ENCODE measurements at places on chromosomes 1 and 21. TPM values are rescaled to one million over a fixed set of nuclear protein-coding genes. Genes with fewer than 3 reads are reported as not detected.

DNA sequence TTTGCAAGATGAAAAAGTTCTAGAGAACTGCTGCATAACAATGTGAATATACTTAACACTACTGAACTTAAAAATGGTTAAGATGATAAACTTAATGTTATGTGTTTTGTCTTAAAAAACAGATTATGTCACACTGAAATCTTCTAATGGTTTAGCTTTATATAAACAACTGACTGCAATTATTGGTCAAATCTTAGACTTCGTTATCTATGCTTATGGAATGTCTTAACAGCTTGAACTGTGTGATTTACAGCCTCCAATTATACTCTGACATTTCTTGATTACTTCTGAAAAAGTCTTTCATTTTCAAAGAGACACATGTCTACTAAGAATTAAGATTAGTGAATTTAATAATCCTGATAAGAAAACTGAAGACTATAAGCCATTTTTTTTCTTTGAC, 71.1 kb downstream of the ZSWIM5 start:
- no peak overlapping the region for H3K27ac ChIP-seq
- no peaks in the 10 kb centered on the region for H3K27me3 ChIP-seq
- no peaks in the 10 kb centered on the region for H3K36me3 ChIP-seq
- no peak overlapping the region for H3K4me3 ChIP-seq

Gene LUZP1
- 12.9 TPM for total RNA-seq

DNA sequence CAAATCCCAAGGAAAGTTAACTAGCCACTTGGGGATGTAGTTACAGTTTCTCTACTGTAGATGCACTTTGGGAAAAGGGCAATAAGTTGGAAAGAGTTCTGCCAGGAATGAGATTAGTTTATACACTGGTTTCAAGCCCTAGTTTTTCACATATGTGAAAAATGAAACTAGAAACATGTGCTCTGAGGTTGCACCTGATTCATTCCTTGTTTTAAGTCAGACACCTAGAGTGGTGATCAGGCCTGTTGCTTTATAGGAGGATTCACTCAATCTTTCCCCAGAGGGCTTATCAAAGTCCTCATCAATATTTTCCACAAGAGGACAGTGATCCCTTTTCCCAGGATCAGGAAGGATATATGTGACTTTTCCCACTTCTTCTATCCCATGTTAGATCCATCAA, 515.9 kb upstream of the PKN2 start:
- no peaks in the 10 kb centered on the region for H3K36me3 ChIP-seq
- no peak for DNase-seq
- H3K4me1 ChIP-seq, result no peaks in the 10 kb centered on the region
- peaks cover 6% of the 10 kb centered on the region for H3K27me3 ChIP-seq

DNA sequence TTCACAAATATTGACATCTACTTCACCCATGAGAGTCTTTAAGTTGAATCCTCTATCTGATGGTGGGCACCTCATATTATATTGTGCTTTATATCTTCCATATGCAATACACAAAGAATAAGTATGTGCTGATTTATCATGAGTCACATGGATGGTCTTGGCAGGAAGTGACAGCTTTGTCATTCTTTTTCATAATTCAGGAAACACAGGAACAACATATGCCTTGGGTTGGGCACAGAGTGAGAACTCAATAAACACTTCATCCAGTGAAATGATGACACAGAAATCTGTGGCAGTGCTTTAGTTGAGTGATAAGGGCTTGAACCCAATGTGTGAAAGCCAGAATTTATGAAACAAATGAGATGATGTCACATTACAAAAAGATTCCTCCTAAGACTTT, 41.2 kb downstream of the GADD45A start:
- H3K4me1 ChIP-seq, result no peaks in the 10 kb centered on the region
- H3K36me3 ChIP-seq, result no peaks in the 10 kb centered on the region
- no peak overlapping the region for H3K27ac ChIP-seq
- no peaks in the 10 kb centered on the region for H3K27me3 ChIP-seq

GRCh38 chr21:42530167-42530518, 16.5 kb downstream of the SLC37A1 start:
- H3K4me1 ChIP-seq, result peaks cover 63% of the 10 kb centered on the region
- peak; percentile 30 for DNase-seq
- no peak overlapping the region for H3K4me3 ChIP-seq

DNA sequence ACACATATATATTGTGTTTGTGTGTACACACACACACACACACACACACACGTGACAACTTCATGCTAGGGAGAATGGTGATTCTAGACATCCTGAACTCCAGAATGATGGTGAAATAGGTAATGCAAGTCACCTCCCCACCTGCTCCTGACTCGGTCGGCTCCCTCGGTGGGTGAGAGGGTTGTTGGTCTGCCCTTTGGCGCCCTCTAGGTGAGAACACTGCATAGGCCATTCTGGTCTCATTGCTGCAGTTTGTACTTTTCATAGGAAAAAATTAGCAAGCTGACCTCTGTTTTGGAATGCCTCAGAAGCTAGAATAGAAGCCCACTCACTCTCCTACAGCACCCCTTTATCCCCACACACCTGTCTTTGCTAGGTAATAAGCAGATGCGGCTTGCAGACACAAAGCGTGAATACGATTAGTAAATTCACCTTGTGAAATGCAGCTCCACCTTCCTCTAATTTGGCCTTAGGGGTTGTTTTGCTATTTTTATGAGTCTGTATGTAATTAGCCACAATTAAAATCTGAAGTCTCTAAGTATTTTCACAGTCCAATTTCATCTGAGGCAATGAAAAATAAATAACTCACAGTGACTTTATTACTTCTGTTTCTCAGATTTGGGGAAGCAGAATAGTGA, 130.0 kb upstream of the KCNJ15 start:
- no peak overlapping the region for H3K27ac ChIP-seq
- no peaks in the 10 kb centered on the region for H3K4me1 ChIP-seq
- no peaks in the 10 kb centered on the region for H3K36me3 ChIP-seq
- H3K27me3 ChIP-seq, result no peaks in the 10 kb centered on the region
- no peak overlapping the region for H3K4me3 ChIP-seq
- DNase-seq, result peak; percentile 23

Gene SYNC
- not detected for total RNA-seq

GRCh38 chr1:24363994-24364393, 44.8 kb downstream of the GRHL3 start:
- DNase-seq, result no peak
- no peaks in the 10 kb centered on the region for H3K4me1 ChIP-seq
- no peak overlapping the region for H3K27ac ChIP-seq
- no peaks in the 10 kb centered on the region for H3K27me3 ChIP-seq

DNA sequence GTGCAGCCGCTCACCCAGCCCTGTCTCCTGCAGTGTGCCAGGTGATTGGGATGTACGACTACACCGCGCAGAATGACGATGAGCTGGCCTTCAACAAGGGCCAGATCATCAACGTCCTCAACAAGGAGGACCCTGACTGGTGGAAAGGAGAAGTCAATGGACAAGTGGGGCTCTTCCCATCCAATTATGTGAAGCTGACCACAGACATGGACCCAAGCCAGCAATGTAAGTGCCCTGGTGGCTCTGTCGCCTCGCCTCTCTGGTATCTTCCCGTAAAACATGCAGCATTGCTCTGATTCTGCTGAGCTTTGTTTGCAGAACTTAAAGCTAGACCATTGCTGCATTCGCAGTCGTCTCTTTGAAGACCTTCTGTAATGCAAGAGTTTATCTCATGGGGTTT, 79.2 kb downstream of the ATP5PO start:
- no peak overlapping the region for H3K27ac ChIP-seq
- no peak overlapping the region for H3K4me3 ChIP-seq
- no peak for DNase-seq
- no peaks in the 10 kb centered on the region for H3K27me3 ChIP-seq

DNA sequence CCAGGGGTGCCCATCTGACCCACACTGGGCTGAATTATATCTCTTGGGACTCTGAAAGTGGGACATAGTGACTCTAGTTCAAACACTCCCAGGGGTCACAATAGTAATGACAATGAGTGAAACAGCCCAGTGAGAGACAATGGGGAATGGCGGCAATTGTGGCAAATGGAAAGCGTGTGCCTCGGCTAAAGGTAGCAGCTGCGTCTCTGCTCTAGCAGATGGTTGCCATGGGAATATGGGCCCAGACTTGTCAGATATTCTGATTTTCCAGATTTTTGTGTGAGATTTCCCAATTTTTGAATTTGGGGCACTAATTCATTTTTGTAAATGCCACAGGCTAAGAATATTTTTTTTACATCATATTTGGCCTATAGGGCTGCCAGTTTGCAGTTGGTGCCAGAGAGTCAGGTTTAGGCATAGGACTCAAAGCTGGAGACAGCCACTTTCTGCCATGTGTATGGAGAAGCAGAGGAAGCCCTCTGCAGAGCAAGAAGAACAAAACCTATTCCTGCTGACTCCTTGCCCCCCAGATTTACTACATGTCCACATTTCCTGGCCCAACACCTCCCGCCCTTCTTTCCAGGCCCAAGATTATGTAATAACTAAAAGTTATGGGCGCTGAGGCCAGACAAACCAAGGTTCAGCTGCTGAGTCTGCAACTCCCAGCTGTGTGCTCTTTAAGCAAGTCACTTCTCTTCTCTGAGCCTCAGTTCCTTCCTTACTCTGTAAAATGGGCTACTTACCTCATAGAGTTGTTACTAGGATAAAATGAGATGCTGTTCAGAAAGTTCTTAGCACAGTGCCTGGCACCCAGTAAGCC, 21.6 kb upstream of the PTP4A2 start:
- peaks cover 51% of the 10 kb centered on the region for H3K4me1 ChIP-seq
- no peak overlapping the region for H3K27ac ChIP-seq
- DNase-seq, result no peak
- H3K27me3 ChIP-seq, result no peaks in the 10 kb centered on the region

DNA sequence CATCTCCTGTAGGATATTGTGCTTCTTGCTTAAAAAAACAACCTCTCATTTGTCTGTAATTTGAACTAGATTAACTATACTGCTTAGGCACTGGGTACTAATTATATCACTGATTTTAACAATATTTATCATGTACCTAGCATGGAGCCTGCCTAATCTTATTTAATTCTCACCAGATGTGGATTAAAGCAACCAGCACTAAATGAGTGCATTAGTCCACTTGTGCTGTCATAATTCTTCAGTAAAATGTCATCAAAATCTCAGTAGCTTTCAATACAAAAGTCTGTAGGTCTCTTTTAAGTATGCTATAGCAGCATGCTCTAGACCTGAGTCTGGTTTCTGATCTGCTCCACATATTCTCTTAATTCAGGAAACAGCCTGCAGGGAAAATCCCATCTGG, 368.1 kb downstream of the NCAM2 start:
- H3K27ac ChIP-seq, result no peak overlapping the region
- H3K27me3 ChIP-seq, result no peaks in the 10 kb centered on the region
- no peak for DNase-seq
- H3K36me3 ChIP-seq, result no peaks in the 10 kb centered on the region
- H3K4me3 ChIP-seq, result no peak overlapping the region

Gene OLIG2
- not detected for total RNA-seq

Gene RHBG
- total RNA-seq, result not detected

DNA sequence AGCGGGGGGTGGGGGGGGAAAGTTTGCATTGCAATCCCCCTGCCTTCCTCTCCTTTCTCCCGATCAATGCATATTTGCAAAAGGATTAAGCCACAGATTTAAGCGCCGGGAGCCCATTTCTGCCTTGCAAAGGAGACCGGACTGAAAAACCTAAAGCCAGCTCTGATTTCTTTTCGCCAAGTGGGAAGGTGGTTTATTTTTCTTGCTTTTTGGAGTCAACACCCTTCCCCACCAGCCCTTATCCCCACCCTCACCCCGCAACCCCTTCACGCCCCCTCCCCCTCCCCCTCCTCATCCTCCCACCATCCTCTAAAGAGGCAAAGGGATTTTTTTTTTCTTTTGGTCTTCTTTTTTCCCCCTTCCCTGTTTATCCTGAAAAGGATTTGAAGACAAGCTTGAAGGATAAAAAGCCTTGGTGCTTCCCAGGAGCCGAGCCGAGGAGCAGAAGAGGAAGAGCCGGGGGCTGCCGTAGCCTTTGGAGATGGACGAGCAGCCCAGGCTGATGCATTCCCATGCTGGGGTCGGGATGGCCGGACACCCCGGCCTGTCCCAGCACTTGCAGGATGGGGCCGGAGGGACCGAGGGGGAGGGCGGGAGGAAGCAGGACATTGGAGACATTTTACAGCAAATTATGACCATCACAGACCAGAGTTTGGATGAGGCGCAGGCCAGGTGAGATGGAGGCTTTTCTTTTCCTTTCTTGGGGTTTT, 513 bp downstream of the PBX1 start:
- no peak overlapping the region for H3K27ac ChIP-seq
- no peaks in the 10 kb centered on the region for H3K36me3 ChIP-seq
- peaks cover 23% of the 10 kb centered on the region for H3K27me3 ChIP-seq
- no peak overlapping the region for H3K4me3 ChIP-seq

DNA sequence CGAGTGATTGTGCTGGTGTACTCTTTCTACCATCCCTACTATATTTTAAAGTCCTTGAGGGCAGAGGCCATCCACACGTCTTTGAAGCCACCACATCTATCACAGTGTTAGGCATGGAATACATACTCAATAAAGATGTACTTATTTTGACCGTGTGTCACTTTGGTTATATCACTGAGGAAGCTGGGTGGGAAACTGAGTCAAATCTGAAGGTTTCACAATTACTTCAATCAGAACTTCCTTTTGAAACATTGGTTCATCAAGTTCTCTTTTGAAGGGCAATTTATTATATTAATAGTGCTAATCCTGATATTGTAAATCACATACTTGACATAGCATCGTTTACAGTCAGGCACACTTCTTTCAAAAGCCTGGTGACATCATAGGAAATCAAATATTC, 53.3 kb upstream of the ATP1B1 start:
- no peaks in the 10 kb centered on the region for H3K27me3 ChIP-seq
- H3K4me1 ChIP-seq, result no peaks in the 10 kb centered on the region
- no peak overlapping the region for H3K27ac ChIP-seq

Gene TP53BP2
- total RNA-seq, result 40.0 TPM

Data from B cell (primary cell).